ENCODE measurements at places on chromosomes 11 and 22. TPM values are rescaled to one million over a fixed set of nuclear protein-coding genes. Genes with fewer than 3 reads are reported as not detected.

GRCh38 chr11:12066799-12067508 lies 43.4 kb upstream of the MICAL2 start:
- peak; percentile 50 for DNase-seq

DNA sequence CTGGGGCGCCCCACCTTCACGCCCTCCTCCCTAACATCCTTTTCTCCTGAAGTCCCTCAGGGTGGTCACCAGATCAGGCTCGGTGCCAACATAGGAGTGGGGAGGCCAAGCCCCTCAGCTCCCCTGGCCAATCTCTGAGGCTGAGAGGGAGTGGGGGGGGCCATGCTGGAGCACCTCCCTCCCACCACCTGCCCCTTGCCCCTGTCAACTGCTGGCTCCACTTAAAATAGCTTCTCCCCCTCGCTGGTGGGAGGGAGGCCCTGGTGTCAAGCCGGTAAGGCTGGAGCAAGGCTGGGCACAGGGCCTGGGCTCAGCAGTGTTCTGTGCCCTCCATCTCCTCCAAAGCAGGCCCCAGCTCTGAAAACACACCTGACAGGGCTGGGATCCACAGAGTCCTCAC lies 4.9 kb downstream of the PLXNB2 start:
- no peak for DNase-seq

GRCh38 chr11:111012491-111012890 lies 233.0 kb upstream of the POU2AF2 start:
- DNase-seq, result no peak

DNA sequence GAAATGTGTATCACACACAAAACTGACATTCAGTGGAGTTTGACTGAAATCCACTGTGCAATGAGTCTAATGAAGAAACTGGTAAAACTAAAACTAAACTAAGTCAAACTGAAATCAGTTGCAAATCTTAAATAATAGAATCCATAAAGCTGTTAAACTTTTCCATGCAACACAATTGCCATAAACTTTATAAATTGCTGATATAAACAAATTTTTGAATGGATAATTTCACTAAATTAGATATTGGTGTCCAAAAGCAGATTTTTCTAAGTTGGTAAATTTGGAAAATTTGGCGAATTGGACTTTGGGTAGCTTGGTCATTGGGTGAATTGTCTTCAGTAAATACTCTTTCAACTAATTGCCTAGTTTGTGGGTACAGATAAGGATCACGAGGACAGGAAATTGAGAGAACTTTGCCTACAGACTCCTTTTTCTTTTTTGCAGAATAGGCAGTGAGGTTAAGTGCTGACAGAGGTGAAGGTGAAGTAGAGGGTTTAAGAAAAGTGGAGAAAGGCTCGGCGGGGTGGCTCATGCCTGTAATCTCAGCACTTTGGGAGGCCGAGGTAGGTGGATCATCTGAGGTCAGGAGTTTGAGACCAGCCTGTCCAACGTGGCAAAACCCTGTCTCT lies 12.8 kb downstream of the MRPL17 start:
- no peak for DNase-seq

- DNase-seq, result no peak
Observed at GRCh38 chr11:119148720-119149017, 183 bp upstream of the ABCG4 start.

GRCh38 chr11:85062659-85063058 lies 564.5 kb downstream of the DLG2 start:
- no peak for DNase-seq

DNA sequence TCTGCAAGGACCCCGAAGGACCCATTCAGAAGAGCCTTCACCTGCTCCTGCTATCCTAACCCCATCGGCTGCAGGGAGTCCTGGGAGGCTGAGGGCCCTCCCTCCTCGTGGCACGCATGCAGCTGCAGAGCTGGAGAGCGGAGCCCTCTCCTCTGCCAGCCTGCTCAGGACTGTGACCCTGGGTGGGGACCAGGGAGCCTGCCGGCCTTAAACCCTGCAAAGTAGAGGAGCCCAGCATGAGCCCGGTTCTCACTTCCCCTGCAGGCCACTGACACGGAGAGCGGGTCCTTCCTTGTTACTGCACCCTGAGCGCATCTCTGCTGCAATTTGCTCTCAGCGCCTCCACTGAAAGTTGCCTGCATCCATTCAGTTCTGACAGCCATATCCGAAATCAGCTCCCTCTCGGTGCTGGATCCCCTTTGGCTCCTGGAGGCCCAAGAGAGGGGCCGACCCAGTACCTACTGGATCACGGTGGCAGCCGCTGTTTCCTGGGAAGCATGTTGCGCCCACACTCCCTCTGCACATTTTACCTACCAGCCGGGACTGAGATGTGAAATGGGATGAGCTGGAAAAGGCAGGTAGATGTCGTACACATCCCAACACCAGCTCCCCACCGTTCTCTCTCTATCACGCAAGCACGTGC lies 312.1 kb downstream of the NTM start:
- DNase-seq, result no peak

GRCh38 chr11:61297746-61298145 lies 2.6 kb upstream of the VWCE start:
- peak; percentile 95 for DNase-seq

GRCh38 chr11:86116386-86116726 lies 47.5 kb upstream of the PICALM start:
- DNase-seq, result peak; percentile 91

DNA sequence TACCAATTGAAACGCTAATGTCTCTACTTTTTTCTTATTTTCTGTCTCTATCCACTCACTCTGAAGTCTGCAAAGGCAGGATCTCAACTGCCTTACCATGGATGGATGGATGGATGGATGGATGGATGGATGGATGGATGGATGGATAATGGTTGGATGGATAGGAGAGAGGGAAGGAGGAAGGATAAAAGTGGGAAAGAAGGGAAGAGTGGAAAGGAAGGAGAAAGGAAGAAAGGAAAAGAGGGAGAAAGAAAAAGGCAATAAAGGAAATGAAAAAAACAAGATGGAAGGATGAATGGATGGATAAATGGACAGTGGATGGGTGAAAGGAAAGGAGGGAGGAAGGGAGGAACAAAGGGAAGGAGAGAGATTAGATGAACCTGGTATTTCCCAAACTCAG lies 506.0 kb downstream of the MN1 start:
- DNase-seq, result no peak

DNA sequence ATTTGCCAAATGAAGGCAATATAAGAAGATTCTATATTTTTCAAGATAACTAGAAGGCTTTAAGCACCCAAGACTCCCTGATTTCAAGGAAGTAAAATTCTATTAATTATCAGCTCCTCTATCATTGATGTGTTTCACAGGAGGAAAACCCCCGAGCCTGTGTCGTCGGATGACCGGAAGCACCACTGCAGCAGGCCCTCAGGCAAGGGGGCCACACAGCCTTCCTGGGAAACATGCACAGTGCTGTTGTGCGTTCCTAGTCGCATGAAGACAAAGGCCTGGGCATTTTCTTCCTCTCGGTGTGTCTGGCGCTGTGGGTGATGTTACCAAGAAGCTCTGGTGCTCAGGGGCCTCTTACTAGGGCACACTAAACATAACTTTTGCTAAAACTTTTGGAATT lies 16.4 kb downstream of the CLTCL1 start:
- no peak for DNase-seq

DNA sequence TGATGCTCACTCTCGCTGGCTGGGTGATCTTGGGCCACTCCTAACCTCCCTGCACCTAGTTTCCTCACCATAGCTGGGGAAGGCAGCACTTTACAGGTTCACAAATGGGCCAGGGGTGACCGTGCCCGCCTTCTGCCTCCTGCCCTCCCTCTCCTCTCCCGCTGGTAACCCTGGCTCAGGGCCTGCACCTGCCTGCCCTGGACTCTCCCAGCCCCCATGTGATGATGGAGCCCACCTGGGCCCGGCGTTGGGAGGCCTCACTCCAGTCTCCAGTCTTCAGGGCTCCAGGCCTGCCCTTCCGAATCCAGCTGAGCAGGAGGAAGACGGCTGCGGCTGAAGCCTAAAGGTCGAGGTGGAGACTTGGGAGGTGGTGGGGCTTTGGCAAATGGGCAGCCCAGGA lies 152.9 kb downstream of the CACNA1I start:
- no peak for DNase-seq

- no peak for DNase-seq
Observed at GRCh38 chr22:22086501-22087158, 104.0 kb upstream of the TOP3B start.

GRCh38 chr11:107337917-107338316 lies 119.7 kb downstream of the CWF19L2 start:
- DNase-seq, result no peak

GRCh38 chr22:22714600-22715335 lies 70.4 kb downstream of the GGTLC2 start:
- DNase-seq, result no peak

DNA sequence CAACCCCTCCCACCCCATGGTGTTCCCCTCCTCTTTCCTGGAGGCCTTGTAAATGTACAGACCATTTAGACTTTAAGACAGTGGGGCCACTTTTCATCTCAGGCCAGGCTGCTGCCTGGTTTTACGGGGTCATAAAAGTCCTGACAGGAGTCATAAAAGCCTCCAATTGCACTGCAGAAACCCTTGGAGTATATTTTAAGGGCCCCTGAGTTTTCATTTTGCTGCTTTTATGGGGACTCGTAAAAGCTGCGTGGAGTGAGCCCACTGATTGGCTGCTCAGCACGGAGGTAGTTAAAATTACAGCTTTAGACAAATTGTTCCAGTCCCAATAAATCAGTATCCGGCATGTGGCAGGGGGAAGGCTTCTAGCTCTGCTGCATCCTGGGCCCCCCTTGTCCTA lies 627.6 kb downstream of the NTM start:
- no peak for DNase-seq

DNA sequence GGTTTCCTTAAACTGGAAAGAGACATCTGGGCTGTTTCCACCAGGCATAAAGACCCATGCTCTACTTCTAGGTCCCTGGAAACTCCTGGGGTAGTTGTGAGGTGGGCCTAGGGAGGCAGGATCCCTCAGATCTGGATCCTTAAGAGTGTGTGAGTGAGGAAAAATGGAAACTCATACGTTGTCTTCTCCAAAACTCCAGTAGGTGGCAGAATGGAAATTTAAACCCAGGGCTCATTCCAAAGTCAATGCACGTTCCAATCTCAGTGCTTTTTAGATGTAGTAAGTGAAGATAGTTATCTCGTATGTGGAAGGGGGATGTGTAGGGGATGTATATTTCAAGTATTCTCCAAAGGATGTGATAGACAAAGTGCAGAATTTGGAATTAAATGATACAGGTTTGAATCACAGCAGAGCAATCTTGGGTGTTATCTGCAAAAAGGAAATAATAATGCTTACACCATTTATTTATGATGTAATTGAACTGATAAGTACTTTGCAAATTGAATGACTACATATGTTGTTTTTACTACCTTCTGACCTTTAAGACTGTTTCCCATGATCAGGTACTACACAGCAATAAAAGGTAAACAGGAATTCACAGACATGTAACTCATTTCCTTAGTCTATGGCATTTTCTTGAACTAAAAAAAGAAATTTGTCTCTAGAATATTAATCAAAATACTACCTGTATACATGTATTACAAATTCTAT lies 13.1 kb upstream of the MMP1 start:
- DNase-seq, result peak; percentile 39

GRCh38 chr22:26606611-26607010 lies 11.2 kb downstream of the CRYBB1 start:
- peak; percentile 83 for DNase-seq

- DNase-seq, result no peak
Observed at GRCh38 chr11:110759972-110760381, 47.7 kb upstream of the ARHGAP20 start.

DNA sequence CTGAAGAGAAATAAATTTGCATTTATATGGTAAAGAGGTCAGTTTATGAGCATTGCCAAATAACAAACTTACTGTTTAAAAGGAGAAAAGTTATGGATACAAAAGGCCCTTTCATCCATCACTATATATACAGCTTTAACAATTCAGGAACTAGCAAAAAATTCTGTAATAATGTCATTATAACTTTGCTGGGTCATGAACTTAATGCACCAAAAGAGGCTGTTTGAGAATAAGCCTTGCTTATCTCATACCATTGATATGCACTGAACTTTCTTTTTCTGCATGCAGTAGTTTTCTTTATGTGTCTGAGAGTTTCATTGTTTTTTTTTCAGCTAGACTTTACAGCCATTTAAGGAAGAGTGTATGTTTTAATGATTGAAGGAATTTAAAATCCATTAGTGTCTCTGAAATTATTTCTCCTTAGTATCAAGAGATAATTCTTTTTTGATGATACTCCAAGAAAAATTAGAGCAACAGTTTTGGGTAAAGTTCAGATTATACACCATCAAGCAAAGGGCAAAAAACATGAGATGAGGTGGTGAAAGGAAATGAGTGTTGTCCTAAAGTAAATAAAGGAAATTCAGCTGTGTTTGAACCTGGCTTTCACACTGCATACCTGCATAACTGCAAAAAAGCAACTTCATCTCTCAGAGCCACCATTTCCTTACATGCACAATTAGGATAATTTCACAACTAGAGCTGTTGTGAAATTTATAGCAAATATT lies 188.2 kb upstream of the ANO3 start:
- DNase-seq, result no peak

DNA sequence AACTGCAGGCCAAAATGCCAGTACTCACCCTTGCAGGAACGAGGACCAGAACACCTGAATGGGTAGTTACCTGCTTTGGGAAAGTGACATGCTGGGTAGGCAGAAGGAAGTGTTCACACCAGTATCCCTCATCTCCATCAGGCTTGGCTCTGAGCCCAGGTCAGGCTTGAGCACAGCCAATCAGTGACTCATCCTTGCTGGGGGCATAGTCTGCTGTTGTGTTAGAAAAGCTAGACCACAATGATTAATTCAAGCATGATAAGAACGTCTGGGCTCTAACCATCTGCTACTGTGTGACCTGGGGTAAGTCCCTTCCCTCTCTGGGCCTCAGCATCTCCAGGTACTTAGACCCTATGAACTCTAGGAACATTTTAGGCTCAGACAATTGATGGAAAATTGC lies 450.4 kb downstream of the MIAT start:
- peak; percentile 98 for DNase-seq

DNA sequence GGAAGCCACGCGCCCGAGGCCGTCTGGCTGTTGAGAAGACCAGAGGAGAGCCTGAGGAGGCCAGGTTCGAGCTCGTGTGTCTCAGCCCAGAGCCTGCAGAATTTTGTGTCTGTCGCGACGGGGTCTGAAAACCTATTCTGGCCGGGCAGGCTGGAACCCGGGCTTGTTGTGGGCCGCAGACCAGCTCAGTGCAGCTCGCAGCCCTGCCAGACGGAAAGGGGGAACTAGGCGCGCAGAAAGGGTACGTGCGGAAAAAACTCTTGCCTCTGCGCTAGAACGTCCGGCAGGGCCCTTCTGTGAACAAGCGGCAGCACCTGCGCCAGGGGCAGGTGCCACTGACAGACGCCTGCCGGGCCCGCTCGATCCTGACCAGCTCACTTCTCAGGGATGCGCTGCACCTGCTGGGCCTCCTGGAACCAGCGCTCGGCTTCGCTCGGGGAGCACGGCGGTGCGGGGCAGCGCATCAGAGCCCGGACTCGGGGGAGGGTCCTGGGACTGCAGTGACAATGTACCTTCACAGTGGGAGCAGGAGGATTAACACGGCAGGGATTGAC lies 409.3 kb downstream of the BRD1 start:
- DNase-seq, result no peak

- no peak for DNase-seq
Observed at GRCh38 chr11:68036717-68037239, 2.0 kb upstream of the TCIRG1 start.

Gene MS4A6E
- not detected for total RNA-seq

Gene NAV2
- 7.1 TPM for total RNA-seq

Gene C11orf52
- not detected for total RNA-seq

Gene CTSW
- 8.9 TPM for total RNA-seq

Gene SCGB1D2
- total RNA-seq, result not detected

Gene LYVE1
- total RNA-seq, result not detected

Gene OR8D4
- not detected for total RNA-seq

Gene AQP11
- 2.8 TPM for total RNA-seq

Gene SPA17
- 21.7 TPM for total RNA-seq

Data from RPMI7951 (cell line).